ENCODE measurements at places on chromosomes 4 and X. TPM values are rescaled to one million over a fixed set of nuclear protein-coding genes. Genes with fewer than 3 reads are reported as not detected.

Gene NPFFR2
- total RNA-seq, result not detected

Gene TEC
- total RNA-seq, result 2.8 TPM

Gene PAGE1
- total RNA-seq, result not detected

Gene C4orf17
- total RNA-seq, result not detected

Gene MAGEB4
- total RNA-seq, result not detected

Gene CHST7
- total RNA-seq, result 4.6 TPM

DNA sequence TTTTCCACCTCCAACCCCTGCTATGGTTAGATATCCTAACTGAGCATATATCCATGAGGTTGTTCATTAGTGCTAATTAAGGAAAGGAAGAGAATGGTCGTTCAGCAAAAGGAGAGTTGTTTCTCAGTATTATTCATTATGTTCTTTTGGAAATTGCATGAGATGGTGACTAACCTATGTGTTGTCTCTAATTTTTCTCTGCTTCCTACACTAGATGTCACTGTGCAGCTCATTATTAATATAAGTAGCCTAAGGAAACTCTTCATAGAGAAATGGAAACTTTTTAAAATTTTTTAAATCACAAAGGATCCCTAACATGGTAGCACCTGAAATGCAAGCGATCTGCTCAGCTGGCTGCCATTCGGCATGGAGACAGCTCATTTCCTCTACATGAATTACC lies 67.7 kb upstream of the FAM9A start:
- no peak for DNase-seq

- DNase-seq, result no peak
Observed at GRCh38 chr4:173527103-173527891, 2.7 kb downstream of the HAND2 start.

DNA sequence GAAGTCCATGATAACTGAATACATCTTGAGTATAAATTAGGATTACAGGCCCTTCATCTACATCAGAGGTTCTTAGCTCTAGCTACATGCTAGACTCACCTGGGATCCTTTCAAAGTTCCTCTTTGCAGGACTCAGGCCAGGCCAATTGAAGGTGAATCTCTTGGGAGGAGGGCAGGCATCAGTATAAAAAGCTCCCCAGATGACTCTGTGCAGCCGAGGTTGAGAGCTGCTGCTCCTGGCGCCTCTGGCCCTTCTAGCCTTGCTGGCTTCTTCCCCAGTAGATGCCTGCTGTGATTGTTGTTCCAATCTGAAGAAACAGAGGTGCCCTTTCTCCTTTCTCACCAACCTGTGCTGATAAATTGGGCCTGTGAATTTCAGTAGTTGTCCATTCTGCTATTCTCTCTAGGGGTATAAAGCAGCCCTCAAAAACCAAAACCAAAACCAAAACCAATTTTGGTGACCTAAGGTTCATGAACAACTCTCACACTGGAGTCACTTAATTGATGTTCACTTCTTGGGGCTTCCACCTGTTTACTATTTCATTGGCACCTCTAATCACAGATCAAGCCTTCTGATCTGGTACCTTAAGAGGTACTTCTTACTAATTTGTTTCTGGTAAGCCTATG lies 78.7 kb downstream of the SUPT20HL2 start:
- DNase-seq, result no peak

GRCh38 chr4:72207196-72207595 lies 175.4 kb downstream of the NPFFR2 start:
- DNase-seq, result no peak

DNA sequence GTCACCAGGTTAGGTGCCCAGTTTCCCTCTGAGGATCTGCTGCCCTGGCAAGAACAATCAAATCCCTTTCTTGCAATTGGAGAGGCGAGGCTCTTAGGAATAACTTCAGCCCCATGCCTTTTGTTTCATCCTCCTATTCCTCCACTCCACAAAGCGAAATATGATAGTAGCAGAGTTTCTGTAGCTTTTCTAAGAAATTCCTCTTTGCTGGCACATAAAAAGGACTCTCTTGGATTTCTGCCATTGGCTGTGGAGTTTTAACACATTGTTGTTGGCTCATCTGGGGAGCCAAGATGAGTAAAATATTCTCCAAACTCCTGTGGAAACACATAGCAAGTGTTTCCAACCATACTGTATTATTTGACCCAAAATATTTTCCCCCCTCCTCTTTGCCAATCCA lies 11.0 kb upstream of the ADGRG2 start:
- no peak for DNase-seq

DNA sequence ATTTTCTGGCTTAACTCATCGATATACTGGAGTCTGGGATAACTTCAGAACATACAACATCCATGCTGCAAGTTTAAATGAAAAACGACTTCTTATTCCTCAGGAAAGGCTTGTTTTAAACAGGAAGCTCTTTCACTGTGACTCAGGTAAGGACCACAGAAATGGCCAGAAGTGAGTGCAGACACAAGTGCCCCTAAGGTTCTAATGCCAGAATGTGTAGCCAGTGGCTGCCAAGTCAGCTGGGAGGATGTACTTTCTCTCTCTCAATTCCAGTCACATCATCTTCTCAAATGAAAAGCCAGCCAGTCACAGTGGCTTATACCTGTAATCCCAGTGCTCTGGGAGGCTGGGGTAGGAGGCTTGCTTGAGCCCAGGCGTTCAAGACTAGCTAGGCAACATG lies 144.6 kb downstream of the SH3KBP1 start:
- no peak for DNase-seq

DNA sequence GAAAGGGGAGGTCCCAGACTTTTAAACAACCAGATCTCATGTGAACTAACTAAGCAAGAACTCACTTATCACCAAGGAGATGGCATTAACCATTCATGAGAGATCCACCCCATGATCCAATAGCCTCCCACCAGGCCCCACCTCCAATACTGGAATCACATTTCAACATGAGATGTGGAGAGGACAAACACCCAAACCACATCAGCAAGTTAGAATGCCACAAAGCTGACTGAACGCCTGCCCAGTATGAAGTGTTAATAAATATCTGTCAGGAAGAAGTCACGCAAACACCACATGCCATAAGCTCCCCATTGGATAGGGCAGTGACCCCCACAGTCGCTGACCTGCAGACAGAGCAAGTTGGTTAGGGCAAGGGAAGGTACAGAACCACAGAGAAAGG lies 14.3 kb downstream of the SLC10A6 start:
- DNase-seq, result no peak

GRCh38 chr4:75630937-75631329 lies 605 bp upstream of the CDKL2 start:
- no peak for DNase-seq

- no peak for DNase-seq
Observed at GRCh38 chr4:161931089-161931488, 232.7 kb downstream of the FSTL5 start.

- DNase-seq, result no peak
Observed at GRCh38 chrX:39262641-39263040, 461.4 kb downstream of the MID1IP1 start.

DNA sequence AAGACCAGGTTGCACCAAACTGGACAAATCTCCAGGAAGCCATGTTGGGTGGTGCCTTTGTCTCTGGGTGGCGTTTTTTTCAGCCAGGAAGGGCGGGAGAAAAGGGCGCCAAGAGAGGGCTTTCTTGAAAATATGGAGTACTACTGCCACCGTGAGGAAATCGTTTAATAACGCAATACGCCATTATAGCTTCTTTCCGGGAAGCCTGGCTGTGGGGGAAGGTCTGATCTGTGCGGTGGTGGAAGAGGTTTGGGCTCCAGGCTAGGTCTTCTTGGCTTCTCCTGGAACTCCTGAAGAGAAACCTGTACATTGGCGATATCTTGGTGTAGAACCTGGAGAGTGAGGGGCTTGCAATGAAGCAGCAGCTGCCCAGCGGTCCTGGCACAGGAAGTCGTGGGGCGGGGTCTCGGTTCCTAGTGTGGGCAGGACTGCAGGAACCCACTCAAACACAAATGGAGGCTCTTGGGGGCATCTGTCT lies 202.7 kb downstream of the OR13H1 start:
- no peak for DNase-seq

DNA sequence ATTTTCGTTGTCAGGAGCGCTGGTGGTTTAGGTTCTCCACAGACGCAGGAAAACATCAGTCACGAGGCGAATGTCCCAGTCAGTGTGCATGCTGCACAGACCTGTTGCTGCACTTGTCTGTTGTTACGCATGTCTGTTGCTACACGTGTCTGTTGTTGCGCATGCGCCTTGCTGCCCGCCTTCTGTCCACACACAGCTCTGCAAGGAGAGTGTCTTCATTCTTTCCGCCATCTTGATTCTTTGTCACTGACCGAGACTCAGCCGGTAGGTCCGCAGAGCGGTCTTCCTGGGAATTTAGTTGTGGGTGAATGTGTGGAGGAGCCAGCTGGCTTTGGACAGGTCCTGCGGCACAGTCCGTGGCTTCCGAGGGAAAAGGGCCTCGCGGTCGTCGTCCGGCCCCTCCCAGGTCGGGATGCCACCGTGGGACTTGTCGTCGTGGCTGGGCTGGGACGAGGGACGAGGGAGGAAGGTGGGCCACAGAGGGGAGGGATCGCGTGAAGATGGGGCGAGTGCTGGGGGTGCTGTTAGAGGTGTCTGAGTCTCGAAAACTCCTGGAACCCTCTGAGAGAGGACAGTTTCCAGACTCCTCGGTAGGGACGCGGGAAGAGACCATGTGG lies at the start of gene PAGE2B:
PAGE2B (plus strand) TSS at position 180 of the 617 bp plus-strand sequence. CDS start 1,012 bp downstream, outside the sequence.
- no peak for DNase-seq

GRCh38 chr4:68375667-68376559 lies 26.0 kb upstream of the YTHDC1 start:
- peak; percentile 3 for DNase-seq

DNA sequence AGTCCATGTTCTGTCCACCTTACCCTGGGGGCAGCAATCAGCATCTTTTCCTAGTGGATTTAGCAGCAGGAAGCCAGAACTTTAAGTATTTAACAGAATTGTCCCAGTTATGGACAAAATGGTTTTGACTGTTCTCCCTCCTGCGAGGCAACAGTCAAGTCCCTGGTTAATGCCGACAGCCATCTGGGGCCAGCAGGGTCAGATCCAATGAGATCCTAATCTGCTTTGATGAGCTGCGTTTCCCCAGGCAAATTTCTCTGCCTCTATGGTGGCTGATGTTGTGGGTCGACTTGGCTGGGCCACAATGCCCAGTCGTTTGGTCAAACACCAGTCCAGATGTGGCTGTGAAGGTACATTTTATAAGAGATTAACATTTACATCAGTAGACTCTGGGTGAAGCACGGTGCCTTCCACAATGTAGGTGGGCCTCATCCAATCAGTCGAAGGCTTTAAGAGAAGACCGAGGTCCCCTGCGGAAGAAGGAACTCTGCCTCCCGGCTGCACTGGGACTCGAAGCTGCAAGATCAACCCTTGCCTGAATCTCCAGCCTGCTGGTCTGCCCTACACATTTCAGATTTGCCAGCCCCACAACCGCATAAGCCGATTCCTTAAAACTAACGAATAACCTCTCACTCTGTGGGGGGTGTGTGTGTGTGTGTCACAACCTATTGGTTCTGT lies 89.0 kb upstream of the C4orf50 start:
- no peak for DNase-seq

GRCh38 chrX:55486736-55487135 lies 2.9 kb downstream of the USP51 start:
- no peak for DNase-seq

- no peak for DNase-seq
Observed at GRCh38 chr4:158234671-158235070, 24.4 kb downstream of the TMEM144 start.

GRCh38 chrX:109843963-109844751 lies 111.1 kb upstream of the ACSL4 start:
- DNase-seq, result no peak

DNA sequence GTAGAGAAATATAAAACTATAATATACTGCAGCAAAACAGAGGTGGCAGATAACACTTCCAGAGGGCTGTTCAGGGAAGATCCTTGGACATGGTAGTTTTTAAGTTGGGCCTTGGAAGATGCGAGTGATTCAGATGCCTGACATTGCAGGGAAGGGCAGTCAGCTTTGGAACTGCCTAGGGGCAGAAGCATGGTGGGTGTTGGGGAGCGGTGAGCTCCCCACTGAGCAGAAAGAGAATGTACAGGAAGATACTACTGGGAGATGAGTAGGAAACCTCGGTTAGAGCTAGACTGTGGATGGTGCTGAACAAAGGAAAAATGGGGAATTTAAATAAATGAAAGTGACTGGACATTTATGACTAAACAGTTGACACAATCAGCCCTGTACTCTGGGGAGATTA lies 24.9 kb upstream of the SEC24B start:
- no peak for DNase-seq

DNA sequence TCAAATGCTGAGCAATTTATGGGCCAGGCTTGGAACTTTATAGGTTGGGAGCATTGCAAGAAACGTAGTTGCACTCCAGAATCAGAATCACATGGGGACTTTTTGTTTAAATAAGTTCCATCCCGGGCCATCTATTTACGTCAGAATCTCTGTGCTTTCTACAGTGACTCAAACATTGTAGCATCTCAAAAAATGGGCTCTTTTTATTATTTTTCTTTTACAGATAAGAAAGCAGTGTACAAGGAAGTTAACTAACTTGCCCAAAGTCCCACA lies 10.2 kb downstream of the CC2D2A start:
- DNase-seq, result no peak

GRCh38 chr4:8053688-8054449 lies 104.7 kb downstream of the ABLIM2 start:
- DNase-seq, result no peak
